ENCODE measurements at places on chromosomes 12 and 14. TPM values are rescaled to one million over a fixed set of nuclear protein-coding genes. Genes with fewer than 3 reads are reported as not detected.

The SLC7A7 gene
- total RNA-seq = 50.0 TPM

The MYO1H gene
- 0.11 TPM for total RNA-seq

- DNase-seq = no peak
Observed at GRCh38 chr14:92532490-92533163, 19.0 kb downstream of the RIN3 start.

DNA sequence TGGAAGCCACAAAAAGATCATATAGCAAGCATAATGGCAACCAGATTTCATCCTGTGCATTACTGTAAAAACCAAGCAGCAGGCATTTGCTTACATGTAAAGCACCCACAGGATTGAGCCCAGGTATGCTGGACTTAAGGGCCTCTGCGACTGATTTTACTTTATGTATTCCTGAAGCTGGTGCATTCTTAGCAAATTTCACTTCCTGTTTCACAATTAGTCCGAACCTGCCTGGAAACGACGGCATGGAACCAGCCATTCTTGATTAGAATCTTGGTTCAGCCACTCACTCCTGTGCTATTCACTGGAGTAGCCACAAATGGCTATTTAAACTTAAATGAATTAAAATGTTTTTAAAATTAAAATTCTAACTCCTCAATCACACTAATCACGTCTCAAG, 239.2 kb downstream of the NUAK1 start:
- DNase-seq = no peak

DNA sequence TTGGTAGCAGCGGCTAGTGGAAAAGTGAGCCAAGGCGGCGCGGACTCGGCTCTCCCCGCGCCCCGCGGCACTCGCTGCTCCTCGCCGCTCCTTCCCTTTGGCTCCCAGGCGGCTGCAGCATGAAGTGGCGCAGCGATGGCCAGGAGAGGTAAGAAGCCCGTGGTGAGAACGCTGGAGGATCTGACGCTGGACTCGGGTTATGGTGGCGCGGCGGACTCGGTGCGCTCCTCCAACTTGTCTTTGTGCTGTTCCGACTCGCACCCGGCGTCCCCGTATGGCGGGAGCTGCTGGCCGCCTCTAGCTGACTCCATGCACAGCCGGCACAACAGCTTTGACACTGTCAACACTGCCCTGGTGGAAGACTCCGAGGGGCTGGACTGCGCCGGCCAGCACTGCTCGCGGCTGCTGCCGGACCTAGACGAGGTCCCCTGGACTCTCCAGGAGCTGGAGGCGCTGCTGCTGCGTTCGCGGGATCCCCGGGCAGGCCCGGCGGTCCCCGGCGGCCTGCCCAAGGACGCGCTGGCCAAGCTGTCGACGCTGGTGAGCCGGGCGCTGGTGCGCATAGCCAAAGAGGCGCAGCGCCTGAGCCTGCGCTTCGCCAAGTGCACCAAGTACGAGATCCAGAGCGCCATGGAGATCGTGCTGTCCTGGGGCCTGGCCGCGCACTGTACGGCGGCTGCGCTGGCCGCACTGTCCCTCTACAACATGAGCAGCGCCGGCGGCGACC, 225.6 kb upstream of the CRY1 start:
- DNase-seq = no peak

DNA sequence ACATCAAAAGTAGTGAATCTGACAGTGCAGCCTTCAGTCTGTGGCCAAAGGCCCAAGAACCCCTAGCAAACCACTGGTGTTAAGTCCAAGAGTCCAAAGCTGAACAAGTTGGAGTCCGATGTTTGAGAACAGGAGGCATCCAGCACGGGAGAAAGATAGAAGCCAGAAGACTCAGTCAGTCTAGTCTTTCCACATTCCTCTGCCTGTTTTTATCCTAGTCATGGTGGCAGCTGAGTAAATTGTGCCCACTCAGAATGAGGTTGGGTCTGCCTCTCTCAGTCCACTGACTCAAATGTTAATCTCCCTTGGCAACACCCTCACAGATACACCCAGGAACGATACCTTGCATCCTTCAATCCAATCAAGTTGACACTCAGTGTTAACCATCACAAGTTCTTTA, 1255.4 kb downstream of the LRFN5 start:
- DNase-seq = no peak

- DNase-seq = no peak
Observed at GRCh38 chr12:58575256-58575655, 345.0 kb downstream of the LRIG3 start.

The SPIC gene
- total RNA-seq = not detected

DNA sequence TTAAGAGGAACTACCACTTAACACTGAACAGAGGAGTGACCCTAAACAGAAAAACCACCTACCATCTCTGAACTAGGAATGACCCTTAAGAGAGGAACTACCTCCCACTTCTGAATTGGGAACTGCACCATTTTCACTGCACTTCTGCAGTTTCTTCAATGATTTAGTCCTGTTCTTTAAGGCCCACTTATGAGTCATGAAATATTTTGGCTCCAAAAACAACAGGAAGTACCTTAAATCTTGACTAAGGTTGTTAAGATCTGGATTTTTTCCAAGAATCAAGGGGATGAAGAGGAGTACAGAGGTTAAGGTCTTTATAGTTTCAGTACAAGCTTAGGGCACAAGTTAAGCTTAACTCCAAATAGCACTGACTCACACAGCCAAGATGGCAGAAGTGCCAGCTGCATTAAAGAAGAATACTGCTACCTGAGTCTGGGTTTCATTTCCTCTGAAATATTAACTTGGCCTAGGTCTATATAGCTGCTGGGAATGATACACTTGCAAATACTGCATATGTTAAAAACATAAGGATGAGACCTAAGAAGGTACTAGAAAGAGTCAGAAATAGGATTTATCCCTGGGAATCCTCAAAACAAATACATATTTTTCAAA, 4.2 kb downstream of the NPC2 start:
- peak; percentile 47 for DNase-seq

The IL22 gene
- total RNA-seq = not detected

The CLEC12A gene
- not detected for total RNA-seq

GRCh38 chr14:99961826-99962518, 103.2 kb upstream of the EVL start:
- DNase-seq = no peak

The RFX4 gene
- total RNA-seq = not detected

DNA sequence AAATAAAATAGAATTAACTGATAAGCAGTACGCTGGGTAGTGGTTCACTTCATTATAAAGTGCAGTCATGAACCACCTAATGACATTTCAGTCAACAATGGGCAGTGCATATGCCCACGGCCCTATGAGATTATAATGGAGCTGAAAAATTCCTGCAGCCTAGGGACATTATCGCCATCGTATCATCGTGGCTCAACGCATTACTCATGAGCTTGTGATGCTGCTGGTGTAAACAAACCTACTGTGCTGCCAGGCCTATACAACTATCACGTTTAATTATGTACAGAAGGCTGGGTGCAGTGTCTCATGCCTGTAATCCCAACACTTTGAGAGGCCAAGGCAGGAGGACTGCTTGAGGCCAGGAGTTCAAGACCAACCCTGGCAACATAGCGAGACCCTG, 62.3 kb upstream of the TMEM263 start:
- no peak for DNase-seq

The ZC2HC1C gene
- total RNA-seq = 3.7 TPM

The KLRC4 gene
- total RNA-seq = 9.9 TPM

GRCh38 chr14:99936056-99936455, 129.2 kb upstream of the EVL start:
- DNase-seq = no peak

The ADAM21 gene
- not detected for total RNA-seq

DNA sequence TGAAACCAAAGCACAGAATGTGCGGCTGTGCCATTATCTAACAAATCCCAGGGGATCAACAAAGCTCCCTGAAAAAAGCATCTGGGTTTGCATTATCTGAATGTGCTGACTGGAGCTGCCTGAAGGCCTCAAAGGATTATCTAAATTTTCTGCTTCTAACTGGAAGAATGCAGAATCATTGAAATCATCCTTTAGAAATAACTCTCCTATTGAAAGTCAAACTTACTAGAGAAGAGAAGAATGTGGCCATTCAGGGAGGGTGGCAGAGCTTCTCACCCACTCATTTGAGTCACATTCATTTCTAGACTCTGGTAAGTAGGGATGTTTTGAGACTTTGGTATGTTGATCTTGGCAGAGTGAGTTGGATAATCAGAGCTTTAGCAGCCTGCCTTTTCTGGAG, 220.6 kb upstream of the RGS6 start:
- no peak for DNase-seq

DNA sequence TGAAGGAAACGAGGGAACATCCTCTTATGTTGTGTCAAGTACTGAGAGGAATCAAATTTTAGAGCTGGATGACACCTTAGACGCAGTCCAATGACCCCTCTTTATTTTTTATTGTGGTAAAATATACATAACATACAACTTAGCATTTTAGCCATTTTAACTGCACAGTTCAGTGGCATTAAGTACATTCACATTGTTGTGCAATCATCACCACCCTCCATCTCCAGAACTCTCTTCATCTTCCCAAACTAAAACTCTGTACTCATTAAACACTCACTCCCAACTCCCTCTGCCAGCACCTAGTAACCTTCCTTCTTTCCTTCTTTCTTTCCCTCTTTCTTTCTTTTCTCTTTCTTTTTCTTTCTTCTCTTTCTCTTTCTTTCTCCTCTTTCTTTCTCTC, 97.2 kb upstream of the SLC24A4 start:
- DNase-seq = no peak

The TAS2R13 gene
- 1.2 TPM for total RNA-seq

GRCh38 chr12:52155048-52155868, 36.6 kb downstream of the KRT80 start:
- DNase-seq = no peak

DNA sequence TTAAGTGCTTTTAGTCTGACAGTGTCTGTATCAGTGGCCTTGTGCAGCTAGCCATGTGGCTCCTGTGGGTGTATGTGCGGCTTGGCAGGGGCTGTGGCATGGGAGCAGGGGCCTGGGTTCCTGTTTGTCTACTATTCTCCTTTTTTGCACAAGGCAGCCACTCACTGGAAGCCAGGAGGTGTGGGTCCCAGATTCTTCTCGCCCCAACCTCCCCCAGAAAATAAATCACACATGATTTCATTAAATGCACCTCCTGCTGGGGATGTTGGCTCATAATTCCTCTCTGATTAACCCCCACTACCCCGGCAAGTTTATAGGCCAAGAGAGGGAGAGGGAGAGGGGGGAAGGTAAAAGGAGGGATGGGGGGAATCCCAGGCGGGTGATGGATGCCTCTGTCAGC, 17.6 kb downstream of the CALCOCO1 start:
- DNase-seq = no peak

GRCh38 chr14:54785136-54785777, 117.4 kb downstream of the GCH1 start:
- peak; percentile 14 for DNase-seq

- DNase-seq = no peak
Observed at GRCh38 chr12:127542931-127543330, 724.0 kb upstream of the TMEM132C start.

DNA sequence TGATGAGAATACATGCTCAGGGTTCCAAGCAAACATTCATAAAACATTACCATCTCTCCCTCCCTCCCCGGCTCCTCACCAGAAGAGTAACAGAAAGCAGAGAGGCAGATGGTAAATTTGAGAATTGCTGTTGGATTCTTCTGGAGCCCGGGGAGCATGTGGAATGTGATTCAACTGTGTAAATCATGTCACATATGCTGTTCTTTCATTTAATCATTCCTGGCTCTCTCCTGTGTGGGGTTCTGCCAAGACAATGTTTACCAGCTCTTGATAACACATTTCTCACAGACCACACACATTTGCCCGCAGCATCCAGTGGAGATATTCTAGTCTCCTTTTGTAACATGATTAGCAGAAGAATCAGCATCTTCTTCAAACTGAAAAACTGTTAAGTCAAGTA, 23.4 kb upstream of the NR2C1 start:
- DNase-seq = no peak

- DNase-seq = no peak
Observed at GRCh38 chr12:12095021-12095420, 24.3 kb downstream of the BCL2L14 start.

The STON2 gene
- total RNA-seq = not detected

The IAPP gene
- total RNA-seq = not detected

The NFE2 gene
- total RNA-seq = not detected

DNA sequence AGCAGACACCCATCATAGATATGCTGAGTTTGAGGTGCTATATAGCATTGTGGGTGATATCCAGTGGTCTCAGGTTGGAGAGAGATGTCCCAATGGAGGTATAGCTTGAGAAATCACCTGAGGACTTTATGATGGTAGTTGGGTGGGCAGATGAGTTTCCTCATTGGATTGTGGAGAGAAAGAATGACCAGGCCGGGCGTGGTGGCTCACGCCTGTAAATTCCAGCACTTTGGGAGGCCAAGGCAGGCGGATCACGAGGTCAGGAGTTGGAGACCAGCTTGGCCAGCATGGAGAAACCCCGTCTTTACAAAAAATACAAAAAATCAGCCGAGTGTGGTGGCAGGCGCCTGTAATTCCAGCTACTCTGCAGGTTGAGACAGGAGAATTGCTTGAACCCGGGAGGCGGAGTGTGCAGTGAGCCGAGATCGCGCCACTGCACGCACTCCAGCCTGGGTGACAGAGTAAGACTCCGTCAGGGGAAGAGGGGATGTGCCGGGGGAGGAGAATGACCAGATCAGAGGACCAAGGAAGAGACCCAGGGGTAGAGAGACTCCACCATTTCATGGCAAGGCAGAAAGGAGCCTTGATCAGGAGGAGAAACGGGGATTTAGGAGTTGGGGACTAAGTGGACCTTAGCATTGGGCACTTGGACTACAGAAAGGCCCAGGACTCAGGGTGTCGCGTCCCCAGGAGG, 757 bp upstream of the PCK2 start:
- DNase-seq = no peak

GRCh38 chr12:79227646-79228045, 363.1 kb downstream of the SYT1 start:
- no peak for DNase-seq

The KRT78 gene
- not detected for total RNA-seq

- DNase-seq = no peak
Observed at GRCh38 chr12:71567537-71567936, 96.1 kb downstream of the ZFC3H1 start.

The MYF6 gene
- not detected for total RNA-seq

The ACRBP gene
- total RNA-seq = 9.4 TPM

The TMEM179 gene
- not detected for total RNA-seq

- no peak for DNase-seq
Observed at GRCh38 chr12:9810671-9811070, 16.6 kb upstream of the KLRF1 start.

The IL23A gene
- total RNA-seq = 12.7 TPM

- peak; percentile 90 for DNase-seq
Observed at GRCh38 chr14:20305265-20306078, at the start of gene TTC5. TTC5 (minus strand) TSS chr14:20305951; CDS start chr14:20305937, 14 bp downstream.

All from OCI-LY7 (cell line).